ENCODE measurements at places on chromosomes 3 and 15. TPM values are rescaled to one million over a fixed set of nuclear protein-coding genes. Genes with fewer than 3 reads are reported as not detected.
A peak's percentile ranks its signal among the peaks of the same experiment; 100 is the strongest.

Gene SKOR1
- polyA plus RNA-seq, result 0.06 TPM

DNA sequence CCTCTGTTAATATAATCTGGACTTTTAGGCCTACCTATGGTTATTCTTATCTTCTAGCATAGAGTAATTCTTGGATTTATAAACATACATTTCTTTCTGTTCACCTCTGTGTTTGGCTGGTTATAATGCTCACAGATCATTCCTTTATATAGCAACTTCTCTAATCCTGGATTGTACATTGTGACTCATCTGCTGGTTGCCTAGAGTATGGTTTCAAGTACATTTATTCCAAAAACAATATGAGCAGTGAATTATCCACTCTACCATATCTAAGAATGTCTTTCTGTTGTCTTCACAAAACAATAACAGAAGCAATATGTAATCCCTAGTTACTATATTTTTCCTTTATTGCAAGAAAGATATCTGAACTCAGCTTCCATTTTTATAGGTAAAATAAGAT is 35.3 kb downstream of the FSIP1 start:
- H3K27ac ChIP-seq, result no peak overlapping the region
- H3K4me1 ChIP-seq, result no peaks in the 10 kb centered on the region
- H3K4me3 ChIP-seq, result no peak overlapping the region
- peak; percentile 84 for DNase-seq
- H3K27me3 ChIP-seq, result no peaks in the 10 kb centered on the region

DNA sequence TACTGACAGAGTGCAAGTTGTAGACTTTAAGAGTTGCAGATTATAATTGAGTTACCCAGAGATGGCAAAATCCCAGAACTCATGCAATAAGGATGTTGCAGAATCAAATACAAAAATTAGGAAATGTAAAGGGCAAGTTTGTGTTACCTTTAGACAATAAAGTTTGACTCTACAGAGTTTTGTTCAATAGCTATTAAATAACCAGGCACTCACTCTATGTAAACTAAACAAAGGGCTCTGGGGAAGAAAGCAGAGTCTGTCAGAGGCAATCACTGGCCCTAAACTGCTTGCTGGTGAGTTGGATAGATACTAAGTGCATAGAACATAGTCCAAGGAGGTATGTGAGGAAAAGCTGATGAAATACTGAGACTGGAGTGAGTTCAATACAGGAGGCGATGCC is 40.0 kb upstream of the PLCL2 start:
- peaks cover 2% of the 10 kb centered on the region for H3K27me3 ChIP-seq
- no peak overlapping the region for H3K4me3 ChIP-seq
- no peaks in the 10 kb centered on the region for H3K36me3 ChIP-seq
- no peaks in the 10 kb centered on the region for H3K4me1 ChIP-seq

DNA sequence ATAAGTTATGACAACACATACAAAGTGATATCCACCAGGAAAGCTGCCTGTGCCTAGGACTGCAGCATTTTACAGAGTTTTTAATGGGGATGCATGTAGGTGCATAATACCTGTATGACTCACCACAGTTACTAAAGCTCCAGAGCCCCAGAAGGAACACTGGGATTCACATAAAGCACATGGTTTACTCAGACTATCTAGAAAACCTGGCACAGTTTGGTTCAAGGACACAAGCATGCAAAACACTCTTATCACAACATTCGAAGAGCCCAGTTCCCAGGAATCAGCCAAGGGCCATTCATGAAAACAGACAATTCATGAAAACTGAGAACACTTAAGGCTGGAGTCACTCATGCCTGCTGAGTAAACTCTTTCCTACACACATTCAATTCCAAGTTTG is 261.0 kb downstream of the PYDC2 start:
- no peak overlapping the region for H3K27ac ChIP-seq
- no peaks in the 10 kb centered on the region for H3K36me3 ChIP-seq
- no peaks in the 10 kb centered on the region for H3K27me3 ChIP-seq

DNA sequence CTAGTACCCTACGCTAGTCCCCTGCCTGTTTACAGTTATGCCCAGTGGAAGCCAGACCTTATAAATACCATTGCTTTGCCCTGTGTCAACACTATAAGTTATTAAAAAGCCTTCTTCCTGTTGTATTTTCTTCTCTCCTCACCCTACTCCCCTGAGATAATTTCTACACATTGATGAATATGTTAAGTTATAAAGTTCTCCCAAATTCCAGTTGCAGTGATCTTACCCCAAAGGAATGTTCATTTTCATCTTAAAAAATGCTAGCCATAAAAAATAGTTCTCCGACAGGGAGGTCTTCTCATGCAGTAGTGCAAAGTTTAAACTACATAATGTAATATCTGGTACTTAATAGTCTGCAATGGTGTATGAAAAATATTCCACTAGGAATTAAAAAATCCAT is 58.6 kb downstream of the MAP2K5 start:
- no peak overlapping the region for H3K27ac ChIP-seq
- peaks cover 5% of the 10 kb centered on the region for H3K36me3 ChIP-seq
- H3K4me1 ChIP-seq, result no peaks in the 10 kb centered on the region
- no peak overlapping the region for H3K4me3 ChIP-seq
- H3K27me3 ChIP-seq, result no peaks in the 10 kb centered on the region

DNA sequence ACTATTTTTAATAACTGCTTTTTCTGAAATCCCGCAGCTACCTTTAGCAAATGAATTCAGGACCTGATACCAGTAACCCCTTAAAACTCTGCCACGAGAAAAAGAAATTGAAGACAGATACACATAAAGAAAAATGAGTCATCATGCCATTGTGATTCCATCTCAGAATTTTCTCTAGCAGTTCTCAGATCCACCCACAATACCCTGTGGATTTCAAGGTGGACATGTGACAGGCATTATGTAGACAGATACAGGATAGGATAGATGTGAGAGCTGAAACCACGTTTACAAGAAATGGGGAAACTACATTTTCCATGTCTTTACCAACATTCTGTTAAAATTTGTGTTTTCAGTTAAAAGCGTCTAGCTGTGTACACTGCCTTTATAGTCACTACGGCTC is 291.9 kb upstream of the NR2F2 start:
- no peak overlapping the region for H3K27ac ChIP-seq
- peak; percentile 20 for DNase-seq
- no peak overlapping the region for H3K4me3 ChIP-seq
- no peaks in the 10 kb centered on the region for H3K4me1 ChIP-seq
- H3K36me3 ChIP-seq, result no peaks in the 10 kb centered on the region

GRCh38 chr15:63380151-63380807 is 1.4 kb downstream of the CA12 start:
- H3K27ac ChIP-seq, result no peak overlapping the region
- no peak for DNase-seq
- H3K27me3 ChIP-seq, result no peaks in the 10 kb centered on the region
- H3K4me3 ChIP-seq, result no peak overlapping the region

Gene NFKBIZ
- 40.9 TPM for polyA plus RNA-seq

GRCh38 chr3:146110161-146110560 is 50.8 kb downstream of the PLOD2 start:
- H3K27ac ChIP-seq, result no peak overlapping the region
- no peak for DNase-seq
- no peak overlapping the region for H3K4me3 ChIP-seq
- H3K27me3 ChIP-seq, result no peaks in the 10 kb centered on the region
- peaks cover 7% of the 10 kb centered on the region for H3K36me3 ChIP-seq

DNA sequence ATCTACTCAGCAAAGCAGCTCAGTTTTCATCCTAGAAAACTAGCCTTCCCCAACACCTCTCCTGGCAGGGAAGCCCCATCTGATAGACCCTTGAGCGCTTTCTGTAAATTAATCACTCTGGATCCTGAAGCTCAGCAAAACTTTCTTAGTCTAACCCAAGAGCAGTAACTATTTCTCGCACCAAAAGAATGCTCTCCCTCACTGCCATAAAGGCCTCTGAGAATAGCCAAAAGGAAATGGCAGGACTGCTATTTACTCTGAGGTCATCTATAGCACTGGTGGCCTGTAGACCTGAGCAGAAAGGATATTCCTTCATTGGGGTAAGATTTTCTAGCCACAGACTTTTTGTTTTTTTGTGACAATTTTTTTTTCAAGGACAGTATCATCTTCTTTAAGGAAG is 345.8 kb upstream of the ADAMTS9 start:
- H3K36me3 ChIP-seq, result no peaks in the 10 kb centered on the region
- H3K4me1 ChIP-seq, result peaks cover 2% of the 10 kb centered on the region
- H3K27ac ChIP-seq, result no peak overlapping the region

Gene SLC15A2
- 0.07 TPM for polyA plus RNA-seq

DNA sequence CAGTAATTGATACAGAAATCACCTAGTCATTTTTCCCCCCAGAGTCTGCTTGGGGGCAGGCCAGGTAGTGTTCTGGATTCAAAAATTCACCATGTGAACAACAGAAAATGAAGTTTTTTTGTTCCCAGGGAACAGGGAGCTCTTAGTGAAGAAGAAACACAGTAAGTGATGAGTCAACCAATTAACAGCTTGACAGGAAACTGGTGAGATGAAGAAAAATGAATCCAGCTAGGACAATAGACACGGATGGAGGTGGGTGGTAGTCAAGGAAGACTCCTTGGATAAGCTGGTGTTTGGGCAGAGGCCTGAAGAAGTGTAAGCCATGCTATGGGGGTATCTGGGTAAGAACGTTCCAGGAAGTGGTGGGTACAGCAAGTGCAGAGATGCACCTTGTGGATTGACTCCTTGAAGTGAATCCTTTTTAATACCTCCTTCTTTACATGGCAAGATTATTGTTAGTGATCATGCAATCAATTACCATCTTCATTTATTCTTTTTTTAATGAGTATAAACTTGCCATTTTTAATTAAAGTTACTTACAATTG is 339.9 kb upstream of the RGMA start:
- no peaks in the 10 kb centered on the region for H3K27me3 ChIP-seq
- no peaks in the 10 kb centered on the region for H3K4me1 ChIP-seq
- DNase-seq, result no peak

Gene IL17RE
- polyA plus RNA-seq, result 8.6 TPM

- DNase-seq, result no peak
- no peak overlapping the region for H3K27ac ChIP-seq
- no peaks in the 10 kb centered on the region for H3K36me3 ChIP-seq
- H3K4me3 ChIP-seq, result no peak overlapping the region
- H3K4me1 ChIP-seq, result no peaks in the 10 kb centered on the region
Measured at GRCh38 chr3:137325934-137326333, 368.2 kb downstream of the IL20RB start.

DNA sequence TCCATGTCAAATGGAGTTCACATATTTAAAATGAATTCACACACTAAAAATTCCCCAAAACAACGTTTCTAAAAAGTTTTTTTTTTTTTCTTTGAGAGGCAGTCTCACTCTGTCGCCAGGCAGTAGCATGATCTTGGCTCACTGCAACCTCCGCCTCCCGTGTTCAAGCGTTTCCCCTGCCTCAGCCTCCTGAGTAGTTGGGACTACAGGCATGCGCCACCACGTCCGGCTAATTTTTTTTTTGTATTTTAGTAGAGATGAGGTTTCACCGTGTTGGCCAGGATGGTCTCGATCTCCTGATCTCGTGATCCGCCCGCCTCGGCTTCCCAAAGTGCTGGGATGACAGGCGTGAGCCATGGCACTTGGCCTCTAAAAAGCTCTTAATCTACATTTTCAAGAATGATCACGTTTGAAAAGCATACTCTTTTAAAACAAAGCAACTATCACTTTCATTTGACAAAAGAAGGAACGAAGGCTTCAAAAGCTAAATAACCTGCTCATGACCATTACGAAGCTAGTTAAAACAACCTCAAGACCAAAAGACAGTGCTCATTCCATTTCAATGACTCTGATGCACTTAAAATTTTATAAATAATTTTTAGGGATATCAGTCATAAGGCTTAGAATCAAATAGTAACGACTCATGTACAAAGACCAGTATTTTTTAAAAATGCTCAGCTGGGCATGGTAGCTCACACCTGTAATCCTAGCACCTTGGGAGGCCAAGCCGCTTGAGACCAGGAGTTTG is 5.5 kb downstream of the UBE3A start:
- H3K36me3 ChIP-seq, result no peaks in the 10 kb centered on the region
- H3K27me3 ChIP-seq, result no peaks in the 10 kb centered on the region
- peak; percentile 54 for DNase-seq
- peaks cover 3% of the 10 kb centered on the region for H3K4me1 ChIP-seq
- H3K27ac ChIP-seq, result no peak overlapping the region
- no peak overlapping the region for H3K4me3 ChIP-seq

DNA sequence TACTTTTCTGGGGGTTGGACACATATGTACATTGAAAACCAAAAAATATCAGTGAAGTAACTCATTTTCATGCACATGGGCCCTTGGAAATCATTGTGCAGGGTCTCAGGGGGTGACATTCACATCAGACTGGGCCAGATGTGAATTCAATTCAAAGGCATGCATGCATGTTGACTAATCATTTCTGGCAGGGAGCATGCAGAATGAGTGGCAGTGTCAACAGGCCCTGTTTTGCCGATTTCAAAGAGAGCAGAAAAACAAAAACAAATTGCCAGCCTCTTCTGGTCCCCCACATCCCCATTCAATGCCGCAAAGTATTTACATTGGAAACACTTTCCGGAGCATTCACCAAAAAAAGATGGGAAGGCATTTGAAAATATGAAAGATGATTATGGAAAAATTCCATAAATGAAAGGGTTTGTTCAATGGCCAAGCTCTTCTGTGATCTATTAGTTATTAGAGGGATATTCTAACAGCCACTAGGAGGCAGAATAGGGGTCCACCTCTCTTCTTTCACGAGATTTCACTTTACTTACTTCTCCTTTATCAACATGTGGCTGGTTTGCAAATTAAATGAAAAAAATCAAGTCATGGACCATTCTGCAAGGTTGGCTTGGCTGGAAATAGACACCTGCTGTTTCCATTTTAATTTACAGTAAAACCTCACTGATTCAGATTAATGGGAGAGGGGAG is 119.9 kb upstream of the FEZF2 start:
- H3K4me1 ChIP-seq, result no peaks in the 10 kb centered on the region
- no peak overlapping the region for H3K4me3 ChIP-seq
- H3K27ac ChIP-seq, result no peak overlapping the region
- no peaks in the 10 kb centered on the region for H3K27me3 ChIP-seq
- no peaks in the 10 kb centered on the region for H3K36me3 ChIP-seq
